GM23338 (cell line): ENCODE measurements at places on chromosomes 2 and 18.
A peak's percentile ranks its signal among the peaks of the same experiment; 100 is the strongest.

- H3K4me1 ChIP-seq = no peaks in the 10 kb centered on the region
- H3K27ac ChIP-seq = no peak overlapping the region
- no peak overlapping the region for H3K4me3 ChIP-seq
Observed at GRCh38 chr2:240507060-240507777, 50.6 kb downstream of the ANKMY1 start.

GRCh38 chr2:200782251-200782650 lies 29.5 kb upstream of the BZW1 start:
- no peaks in the 10 kb centered on the region for H3K4me1 ChIP-seq
- no peaks in the 10 kb centered on the region for H3K27me3 ChIP-seq
- no peak overlapping the region for H3K27ac ChIP-seq
- H3K4me3 ChIP-seq = no peak overlapping the region
- H3K36me3 ChIP-seq = no peaks in the 10 kb centered on the region

DNA sequence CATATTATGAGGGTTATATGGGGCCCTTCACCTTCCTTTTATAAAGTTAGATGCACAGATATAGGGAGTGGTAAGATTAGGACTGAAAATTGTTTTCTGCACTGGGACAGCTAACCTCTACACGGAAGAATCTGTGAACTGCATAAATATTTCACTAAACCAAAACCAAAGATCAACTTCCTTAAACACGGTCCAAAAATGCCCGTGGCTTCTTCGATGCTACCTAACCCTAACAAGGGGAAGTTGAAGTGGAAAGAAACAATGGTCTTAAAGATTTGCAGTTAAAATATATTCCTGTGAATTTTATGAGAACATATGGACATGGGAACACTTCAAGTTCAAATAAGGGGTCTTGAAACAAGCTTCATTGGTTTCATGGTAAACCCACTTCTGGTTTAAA lies 33.3 kb upstream of the PAX3 start:
- H3K4me3 ChIP-seq = no peak overlapping the region
- no peaks in the 10 kb centered on the region for H3K36me3 ChIP-seq
- H3K27ac ChIP-seq = no peak overlapping the region
- H3K27me3 ChIP-seq = no peaks in the 10 kb centered on the region
- H3K4me1 ChIP-seq = no peaks in the 10 kb centered on the region

DNA sequence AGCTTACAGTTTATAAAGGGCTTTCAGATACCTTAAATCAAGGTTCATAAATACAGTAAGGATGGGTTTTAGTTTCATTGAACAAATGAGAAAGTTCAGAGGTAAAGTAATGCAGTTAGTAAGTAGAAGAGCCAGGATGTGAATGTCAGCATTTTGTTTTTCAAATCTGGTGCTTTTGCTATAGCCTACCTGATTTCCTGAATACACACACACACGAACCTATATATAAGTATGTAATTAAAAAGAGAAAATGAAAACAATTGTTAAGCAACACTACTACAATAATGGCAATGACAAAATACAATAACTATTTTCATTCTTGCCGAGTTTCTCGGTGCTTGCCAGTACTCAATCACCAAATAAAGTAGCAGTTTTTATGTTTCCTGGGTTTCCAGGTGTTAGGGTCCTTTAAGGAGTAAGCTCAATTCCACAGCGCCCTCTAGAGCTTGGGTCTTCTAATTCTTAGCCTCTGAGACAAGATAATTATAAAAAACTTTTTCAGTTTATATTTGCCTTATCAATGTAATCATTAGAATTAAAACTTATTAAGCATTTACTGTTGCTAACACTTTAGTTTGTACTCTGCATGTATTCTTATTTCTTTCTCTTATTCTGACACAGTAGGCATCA lies 512.9 kb upstream of the ACVR2A start:
- DNase-seq = peak; percentile 90
- no peak overlapping the region for H3K27ac ChIP-seq
- no peak overlapping the region for H3K4me3 ChIP-seq
- H3K27me3 ChIP-seq = no peaks in the 10 kb centered on the region
- no peaks in the 10 kb centered on the region for H3K4me1 ChIP-seq

DNA sequence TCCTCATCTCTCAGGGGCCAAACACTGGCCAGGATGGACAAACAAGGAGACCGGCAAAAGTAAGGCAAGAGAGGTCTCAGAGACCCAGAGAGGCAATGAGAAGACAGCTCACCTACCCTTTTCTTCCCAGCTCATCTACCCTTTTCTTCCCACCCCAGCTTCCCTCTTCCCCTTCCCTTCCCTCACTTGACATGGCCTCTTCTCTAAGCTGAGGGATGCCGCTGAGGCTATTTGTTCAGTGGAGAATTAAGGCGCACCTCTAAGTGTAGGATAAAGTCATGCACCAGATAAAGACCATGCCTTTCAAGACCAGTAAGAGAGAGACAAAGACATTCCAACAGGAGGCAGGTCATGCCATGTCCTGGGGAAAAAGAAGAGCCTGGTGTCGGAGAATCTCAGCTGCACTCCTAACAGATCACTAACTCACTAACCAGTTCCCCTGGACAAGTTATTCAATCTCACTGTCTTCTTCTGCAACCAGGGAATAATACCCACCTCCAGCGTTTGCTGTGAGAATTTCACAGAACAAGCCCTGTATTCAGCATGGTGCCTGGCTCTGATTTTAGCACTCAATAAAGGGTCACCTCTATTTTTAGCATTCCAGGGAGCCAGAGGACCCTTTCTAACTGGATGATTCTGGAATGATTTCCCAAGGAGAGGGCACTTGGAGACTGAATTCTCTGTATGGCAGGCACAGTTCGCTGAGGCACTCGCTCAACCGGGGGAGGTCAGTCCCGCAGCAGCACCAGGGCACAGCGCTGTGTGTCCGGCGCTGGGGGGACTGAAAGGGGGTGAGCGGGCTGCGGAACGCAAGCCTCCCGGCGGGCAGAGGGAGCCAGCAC lies 3.0 kb upstream of the FOSL2 start:
- H3K4me3 ChIP-seq = peak overlapping the region; percentile 96
- peaks cover 13% of the 10 kb centered on the region; the same call in 1 of the 2 replicates for H3K4me1 ChIP-seq
- H3K36me3 ChIP-seq = no peaks in the 10 kb centered on the region
- peak; percentile 47 for DNase-seq
- peaks cover 60% of the 10 kb centered on the region for H3K27me3 ChIP-seq

DNA sequence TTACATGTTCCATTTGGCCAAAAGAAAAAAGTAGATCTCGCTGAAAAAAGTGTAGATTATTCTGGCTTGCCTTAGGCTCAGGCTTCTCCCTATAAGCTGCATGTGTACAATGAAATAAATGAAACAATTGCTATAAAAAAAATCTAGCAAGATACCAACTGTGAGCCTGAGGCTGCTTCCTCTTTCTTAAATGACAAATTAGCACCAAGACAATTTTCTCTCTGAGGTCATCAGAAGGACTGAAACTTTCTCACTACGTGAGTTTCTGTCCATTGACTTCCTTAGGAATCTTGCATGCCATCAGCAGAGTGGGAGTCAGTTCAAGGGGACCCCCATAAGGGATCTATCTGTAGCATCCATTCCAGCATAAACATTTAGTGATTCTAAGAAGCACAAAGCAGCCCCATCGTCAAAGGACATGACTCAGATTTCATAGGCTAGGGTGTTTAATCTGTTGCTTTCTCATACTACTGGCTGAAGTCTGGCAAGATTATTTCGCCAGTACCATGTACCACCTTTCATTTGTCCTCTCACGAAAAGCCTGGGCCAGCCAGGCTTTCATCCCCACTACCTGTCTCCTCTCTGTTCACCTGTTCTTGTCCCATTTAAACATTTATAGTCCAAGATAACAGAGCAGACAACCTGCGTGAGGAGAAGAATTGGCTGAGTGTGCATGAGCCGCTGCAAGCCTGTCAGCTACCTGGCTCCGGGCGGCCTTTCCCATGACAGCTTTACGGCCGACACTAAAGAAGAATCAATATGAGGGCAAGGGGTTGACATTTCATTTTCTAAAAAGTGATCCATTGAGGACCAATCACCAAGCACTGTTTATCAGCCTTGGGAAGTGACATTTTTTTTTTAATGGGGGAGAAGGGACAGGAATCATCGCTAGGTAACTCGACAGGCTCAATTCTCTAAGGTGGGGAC lies 120.0 kb downstream of the EPHA4 start:
- peaks cover 13% of the 10 kb centered on the region; the same call in 1 of the 2 replicates for H3K4me1 ChIP-seq
- no peaks in the 10 kb centered on the region for H3K27me3 ChIP-seq
- peaks cover 5% of the 10 kb centered on the region for H3K36me3 ChIP-seq
- no peak for DNase-seq
- no peak overlapping the region for H3K27ac ChIP-seq
- H3K4me3 ChIP-seq = no peak overlapping the region

DNA sequence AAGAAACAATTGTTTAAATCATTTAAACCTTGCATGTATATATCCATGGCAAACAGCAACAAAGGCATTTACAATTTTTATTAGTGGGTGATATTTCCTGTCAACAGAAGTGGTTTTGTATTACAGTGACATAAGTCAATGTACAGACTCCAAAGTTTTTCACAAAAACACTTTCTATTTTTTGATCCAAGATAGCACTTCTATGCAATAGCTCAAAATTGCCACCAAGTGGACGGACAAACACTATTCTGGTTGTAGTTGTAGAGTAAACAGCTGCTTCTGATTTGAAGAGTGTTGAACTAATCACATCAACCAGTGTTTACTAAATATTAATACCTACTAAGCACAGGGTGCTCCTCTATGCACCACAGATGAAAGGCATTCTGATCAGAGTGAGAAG lies 421.4 kb downstream of the NCKAP5 start:
- no peak overlapping the region for H3K27ac ChIP-seq
- no peaks in the 10 kb centered on the region for H3K27me3 ChIP-seq
- H3K4me3 ChIP-seq = no peak overlapping the region
- no peak for DNase-seq

- H3K4me3 ChIP-seq = no peak overlapping the region
- DNase-seq = no peak
- no peaks in the 10 kb centered on the region for H3K36me3 ChIP-seq
- H3K4me1 ChIP-seq = peaks cover 43% of the 10 kb centered on the region
- H3K27me3 ChIP-seq = no peaks in the 10 kb centered on the region
Observed at GRCh38 chr2:64192125-64192479, 47.9 kb upstream of the PELI1 start.

- no peaks in the 10 kb centered on the region for H3K36me3 ChIP-seq
- H3K27ac ChIP-seq = no peak overlapping the region
Observed at GRCh38 chr2:145080426-145080825, 560.5 kb upstream of the ZEB2 start.

DNA sequence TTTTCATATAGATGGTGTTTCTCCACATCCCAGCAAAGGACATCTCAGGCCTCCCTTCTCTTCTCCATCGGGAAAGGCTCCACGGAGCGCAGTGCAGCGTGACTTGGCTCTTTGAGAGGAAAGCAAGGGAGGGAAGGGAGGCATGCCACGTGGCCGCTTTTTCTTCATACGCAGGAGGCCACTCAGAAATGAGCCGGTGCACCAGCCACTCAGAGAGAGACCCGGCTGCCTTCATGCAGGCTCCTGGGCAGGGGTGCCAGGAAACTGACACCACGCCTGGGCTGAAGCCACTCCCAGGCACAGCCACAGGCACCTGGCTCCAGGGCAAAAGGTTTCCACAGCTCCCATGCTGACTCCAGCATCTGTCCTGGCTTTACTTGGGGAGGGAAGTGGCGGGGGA lies 11.1 kb upstream of the LOXHD1 start:
- H3K36me3 ChIP-seq = no peaks in the 10 kb centered on the region
- DNase-seq = peak; percentile 17
- H3K4me3 ChIP-seq = no peak overlapping the region
- H3K27ac ChIP-seq = no peak overlapping the region
- H3K4me1 ChIP-seq = peaks cover 18% of the 10 kb centered on the region

GRCh38 chr2:63537306-63537705 lies 51.0 kb downstream of the WDPCP start:
- H3K27me3 ChIP-seq = no peaks in the 10 kb centered on the region
- no peaks in the 10 kb centered on the region for H3K36me3 ChIP-seq
- no peak for DNase-seq

GRCh38 chr2:57882895-57883515 lies 163.6 kb upstream of the VRK2 start:
- no peaks in the 10 kb centered on the region for H3K27me3 ChIP-seq
- H3K4me1 ChIP-seq = 0 out of 2 replicates have a peak, but pooled peaks cover 4% of the 10 kb centered on the region
- H3K27ac ChIP-seq = no peak overlapping the region

DNA sequence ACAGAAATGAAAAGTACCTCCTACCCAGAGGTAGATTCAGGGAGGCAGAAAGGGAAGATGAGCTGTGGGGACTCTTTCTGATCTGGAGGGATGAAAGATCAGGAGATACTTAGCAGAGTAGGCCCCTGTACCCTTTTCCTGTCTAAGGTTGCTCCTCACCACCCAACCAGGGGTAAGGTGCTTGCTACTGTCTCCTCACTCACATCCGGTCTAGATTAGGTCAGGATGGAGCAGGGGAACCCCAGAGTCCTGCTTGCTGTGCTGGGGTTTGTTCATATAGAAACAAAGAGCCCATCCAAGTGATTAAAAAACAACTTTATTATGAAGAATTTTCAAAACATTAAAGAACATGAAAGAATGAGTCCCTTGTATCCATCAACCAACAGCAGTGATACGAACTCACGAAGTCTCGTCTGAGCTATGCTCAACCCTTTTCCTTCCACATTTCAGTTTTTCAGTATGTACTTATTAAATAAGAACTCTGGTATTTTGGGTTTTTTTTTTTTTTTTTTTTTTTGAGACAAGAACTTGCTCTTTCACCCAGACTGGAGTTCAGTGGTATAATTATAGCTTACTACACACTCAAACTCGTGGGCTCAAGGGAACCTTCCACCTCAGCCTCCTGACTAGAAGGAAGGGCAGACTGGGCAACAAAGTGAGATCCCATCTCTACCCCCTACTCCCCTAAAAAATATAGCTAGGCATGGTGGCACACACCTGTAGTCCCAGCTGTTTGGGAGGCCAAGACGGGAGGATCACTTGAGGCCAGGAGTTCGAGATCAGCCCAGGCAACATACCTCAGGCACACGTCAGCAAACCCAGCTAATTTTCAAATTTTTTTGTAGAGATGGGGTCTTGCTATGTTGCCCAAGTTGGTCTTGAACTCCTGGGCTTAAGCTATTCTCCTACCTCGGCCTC lies 28.5 kb upstream of the MCFD2 start:
- peaks cover 18% of the 10 kb centered on the region for H3K4me1 ChIP-seq
- DNase-seq = no peak
- H3K27me3 ChIP-seq = peaks cover 17% of the 10 kb centered on the region
- no peaks in the 10 kb centered on the region for H3K36me3 ChIP-seq
- no peak overlapping the region for H3K27ac ChIP-seq

DNA sequence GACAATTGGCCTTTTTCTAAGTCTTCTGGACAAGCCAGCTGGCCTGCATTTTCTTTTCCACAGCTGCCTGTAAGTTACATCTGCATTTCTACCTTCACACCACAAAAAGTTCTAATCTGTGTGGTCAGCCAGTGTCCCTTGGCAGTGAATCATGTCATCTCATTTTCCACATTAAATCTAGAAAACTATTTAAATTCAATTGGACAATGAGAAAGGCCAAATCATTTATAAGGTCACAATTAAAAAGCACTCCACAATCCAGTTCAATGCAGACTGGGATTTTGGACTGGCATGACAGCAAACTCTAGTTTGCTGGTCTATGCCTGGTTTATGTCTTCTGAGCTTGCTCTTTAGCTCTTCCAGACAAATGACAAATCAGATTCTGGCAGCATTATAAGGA lies 494.2 kb upstream of the SPHKAP start:
- no peak overlapping the region for H3K27ac ChIP-seq
- no peaks in the 10 kb centered on the region for H3K4me1 ChIP-seq
- no peak overlapping the region for H3K4me3 ChIP-seq
- no peaks in the 10 kb centered on the region for H3K36me3 ChIP-seq
- no peak for DNase-seq
- no peaks in the 10 kb centered on the region for H3K27me3 ChIP-seq
